ENCODE measurements at places on chromosomes 2 and 18. TPM values are rescaled to one million over a fixed set of nuclear protein-coding genes. Genes with fewer than 3 reads are reported as not detected.

Gene ALK
- total RNA-seq = not detected

Gene TXNDC2
- 0.11 TPM for total RNA-seq

Gene NLRC4
- not detected for total RNA-seq

Gene VIT
- not detected for total RNA-seq

Gene ASTL
- total RNA-seq = not detected

Gene CPLX4
- not detected for total RNA-seq

Gene DDX1
- total RNA-seq = 54.2 TPM

Gene PROKR1
- total RNA-seq = not detected

Gene GPR39
- 14.1 TPM for total RNA-seq

Gene DSG1
- total RNA-seq = not detected

Gene RGPD8
- 5.0 TPM for total RNA-seq

Gene CTNNA2
- total RNA-seq = not detected

Measured in PC-9 (cell line).